ENCODE measurements at places on chromosomes 16 and 17.

DNA sequence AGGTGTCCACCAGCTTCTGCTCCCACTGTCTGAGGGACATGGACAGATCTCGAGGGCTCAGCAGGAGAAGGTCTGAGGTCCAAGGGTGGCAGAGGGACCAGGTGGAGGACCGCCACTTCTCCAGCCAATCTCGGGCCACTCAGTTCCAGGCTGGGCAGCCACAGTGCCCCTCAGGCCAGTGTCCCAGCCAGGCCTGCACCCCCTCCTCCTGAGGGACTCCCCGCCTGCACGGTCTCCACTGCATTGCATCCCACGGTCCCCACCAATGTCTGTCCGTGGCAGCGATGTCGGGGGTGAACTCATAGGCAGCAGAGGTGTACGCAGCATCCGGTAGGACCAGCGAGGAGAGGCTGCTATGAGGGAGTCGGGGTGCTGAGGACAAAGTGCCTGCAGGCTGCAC is 64.2 kb upstream of the DOC2B start:
- no peak for DNase-seq

DNA sequence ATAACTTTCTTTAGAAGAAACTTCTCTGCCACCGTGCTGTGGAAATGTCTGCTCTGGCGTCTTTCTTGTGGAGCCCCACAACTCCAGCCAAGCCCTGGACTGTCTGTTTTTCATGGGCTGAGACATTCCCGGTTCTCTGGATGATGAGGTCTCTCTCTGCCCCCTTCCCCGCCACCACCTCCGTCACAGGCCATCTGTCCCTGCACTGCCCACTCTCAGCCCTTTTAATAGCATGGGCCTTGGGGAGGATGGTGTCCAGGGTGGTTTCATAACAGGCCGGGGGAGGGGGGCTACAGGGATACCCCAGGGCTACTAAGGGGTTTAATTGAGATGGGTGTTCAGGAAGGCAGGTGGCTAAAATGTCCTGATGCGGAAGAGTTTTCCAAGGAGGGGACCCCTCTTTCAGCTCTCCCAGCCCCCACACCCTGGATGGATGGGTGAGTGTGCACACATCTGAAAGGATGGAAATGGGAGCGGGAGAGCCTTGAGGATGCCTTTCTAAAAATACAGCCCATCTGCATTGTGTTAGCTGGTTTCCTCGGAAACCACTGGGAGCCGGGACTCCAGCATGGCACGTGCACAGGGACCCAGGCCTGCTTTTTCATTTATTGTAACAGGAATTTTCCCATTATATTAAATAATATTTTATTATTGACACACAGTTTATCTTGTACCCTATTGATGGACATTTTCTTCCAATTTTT is 14.6 kb upstream of the NDRG4 start:
- no peak for DNase-seq

DNA sequence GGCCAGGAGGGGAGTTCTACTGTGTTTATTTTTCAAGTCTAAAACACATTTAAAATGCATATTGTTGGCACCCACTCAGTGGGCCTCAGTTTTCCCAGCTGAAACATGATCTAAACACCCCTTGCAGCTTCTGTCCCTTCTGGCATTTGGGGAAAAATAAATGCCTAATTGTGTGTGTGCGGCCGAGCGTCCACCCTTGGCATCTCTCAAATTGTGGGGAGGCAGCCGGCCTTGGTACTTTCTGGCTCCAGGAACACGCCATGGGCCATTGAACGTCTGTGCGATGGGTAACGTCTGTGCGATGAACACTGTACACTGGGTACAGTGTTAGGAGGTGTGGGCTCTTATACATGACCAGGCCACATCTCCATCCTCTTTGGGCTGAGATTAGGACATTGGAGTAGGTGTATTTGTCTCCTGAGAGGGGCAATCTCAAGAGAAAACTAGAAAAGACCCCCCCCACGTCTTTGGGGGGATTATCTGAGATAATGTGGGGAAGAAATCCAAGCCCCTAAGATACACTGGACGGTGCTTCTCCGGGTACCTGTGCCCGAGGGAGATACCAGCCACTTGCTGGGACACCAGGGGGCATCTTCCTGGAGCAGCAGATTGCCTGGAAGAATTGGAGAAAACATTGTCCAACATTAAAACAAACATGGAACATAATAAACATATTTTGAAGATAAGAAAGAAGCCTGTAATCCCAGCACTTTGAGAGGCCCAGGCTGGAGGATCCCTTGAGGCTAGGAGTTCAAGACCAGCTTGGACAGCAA is 54.9 kb downstream of the RAB11FIP4 start:
- no peak for DNase-seq

GRCh38 chr16:6160303-6160702 is 1062.7 kb upstream of the EEF2KMT start:
- DNase-seq: peak; percentile 5

DNA sequence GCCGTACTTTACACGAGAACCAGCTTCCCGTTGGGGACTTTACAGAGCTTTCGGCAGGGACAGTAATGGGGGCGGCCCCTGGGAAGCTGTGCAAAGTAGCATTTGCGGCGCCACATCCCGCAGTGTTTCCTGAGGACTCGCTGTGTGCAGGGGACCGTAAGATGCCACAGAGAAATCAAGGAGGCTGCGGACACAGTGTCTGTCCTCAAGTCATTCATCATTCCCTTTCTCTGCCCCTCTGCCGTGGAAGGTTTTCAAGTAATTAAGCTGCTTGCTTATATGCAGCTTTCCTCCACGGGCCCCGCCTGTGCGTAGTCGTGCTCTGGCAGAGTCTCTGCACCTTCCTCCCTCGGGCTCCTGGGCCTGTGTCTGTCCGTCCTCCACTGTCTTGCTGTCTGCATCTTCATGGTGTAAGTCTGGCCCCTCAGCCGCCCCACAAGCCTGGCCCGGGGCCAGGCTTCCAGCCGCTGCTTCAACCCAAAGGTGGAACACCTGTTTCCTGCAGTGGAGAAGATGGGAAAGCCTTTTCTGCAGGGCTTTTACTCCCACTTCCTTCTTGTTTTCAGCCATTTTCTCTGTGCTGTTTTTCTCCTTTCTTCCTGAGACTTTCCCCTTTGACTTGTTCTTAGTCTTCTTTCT is 216.9 kb upstream of the CHMP6 start:
- DNase-seq: no peak

DNA sequence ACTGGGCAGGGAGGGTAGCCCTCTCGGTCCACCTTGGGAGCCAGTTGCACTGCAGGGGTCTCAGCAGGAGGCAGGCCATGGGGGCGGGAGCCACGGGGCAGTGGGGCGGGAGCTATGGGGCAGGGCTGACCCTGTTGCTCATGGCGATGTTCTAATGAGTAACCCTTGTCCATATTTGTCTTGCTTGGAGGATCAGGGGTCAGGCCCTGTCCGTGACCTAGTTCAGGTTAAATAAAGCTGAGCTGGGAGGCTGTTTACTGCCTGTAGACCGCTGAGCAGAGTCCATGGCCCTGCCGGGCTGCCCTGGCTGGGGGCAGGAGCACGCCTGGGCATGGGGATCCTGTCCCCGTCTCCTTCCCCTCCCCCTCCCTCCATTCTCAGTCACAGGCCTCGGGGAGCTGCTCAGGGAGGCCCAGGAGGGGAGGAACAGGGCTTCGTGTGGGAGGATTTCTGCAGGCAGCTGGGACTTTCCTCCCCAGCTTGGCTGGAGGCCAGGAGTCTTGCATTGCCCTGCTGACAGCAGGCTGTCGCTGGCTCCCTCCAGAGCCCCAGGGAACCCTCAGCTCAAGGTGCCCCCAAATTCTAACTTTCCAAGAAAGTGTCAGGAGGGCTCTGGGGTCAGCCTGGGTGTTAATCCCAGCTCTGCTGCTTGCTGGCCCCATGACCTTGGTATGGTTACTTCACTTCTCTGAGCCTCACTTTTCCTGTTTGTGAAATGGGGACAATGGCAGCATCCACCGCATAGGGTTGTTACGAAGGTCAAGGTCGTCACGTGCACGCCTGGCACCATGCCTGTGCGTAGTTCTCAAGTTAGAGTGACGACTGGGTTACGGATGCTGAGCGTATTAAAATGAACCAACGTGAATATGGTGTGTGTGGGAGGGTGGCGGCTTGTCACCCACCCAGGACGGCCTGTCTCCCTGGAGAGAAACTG is 6.1 kb upstream of the SERPINF2 start:
- peak; percentile 42 for DNase-seq

- DNase-seq: no peak
These were observed 2.0 kb downstream of the TK1 start for GRCh38 chr17:78184868-78185267.

- DNase-seq: peak; percentile 87
These were observed at the start of gene NDUFAB1 for GRCh38 chr16:23595951-23596720. Gene NDUFAB1 (minus strand): TSS chr16:23596316. CDS start chr16:23596290, 26 bp downstream.

GRCh38 chr16:89531821-89532526 is 23.8 kb downstream of the SPG7 start:
- DNase-seq: no peak

- peak; percentile 41 for DNase-seq
These were observed 26.5 kb downstream of the SREBF1 start for GRCh38 chr17:17810084-17810894.

- no peak for DNase-seq
These were observed 30.6 kb upstream of the CLEC3A start for GRCh38 chr16:77991701-77992100.

DNA sequence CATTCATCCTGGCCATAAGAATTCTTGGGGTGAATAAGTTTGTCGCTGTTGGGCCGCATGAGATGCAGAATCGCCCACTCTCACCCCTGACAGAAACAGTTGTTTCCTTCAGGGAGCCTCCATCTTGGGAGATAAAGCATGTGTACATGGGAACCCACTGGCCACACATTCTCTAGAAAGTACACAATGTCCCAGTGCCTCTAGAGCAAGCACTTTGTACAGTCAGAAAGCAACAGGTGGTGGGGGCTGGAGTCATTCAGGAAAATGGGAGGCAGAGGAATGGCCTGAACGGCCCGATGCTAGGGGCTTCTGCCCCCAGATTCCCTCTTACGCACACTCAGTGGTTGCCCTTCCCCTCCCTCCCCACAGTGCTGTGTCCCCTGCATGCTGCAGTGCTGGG is 16.1 kb downstream of the ACE start:
- no peak for DNase-seq

- DNase-seq: no peak
These were observed 36.6 kb downstream of the GINS3 start for GRCh38 chr16:58428621-58429542.

DNA sequence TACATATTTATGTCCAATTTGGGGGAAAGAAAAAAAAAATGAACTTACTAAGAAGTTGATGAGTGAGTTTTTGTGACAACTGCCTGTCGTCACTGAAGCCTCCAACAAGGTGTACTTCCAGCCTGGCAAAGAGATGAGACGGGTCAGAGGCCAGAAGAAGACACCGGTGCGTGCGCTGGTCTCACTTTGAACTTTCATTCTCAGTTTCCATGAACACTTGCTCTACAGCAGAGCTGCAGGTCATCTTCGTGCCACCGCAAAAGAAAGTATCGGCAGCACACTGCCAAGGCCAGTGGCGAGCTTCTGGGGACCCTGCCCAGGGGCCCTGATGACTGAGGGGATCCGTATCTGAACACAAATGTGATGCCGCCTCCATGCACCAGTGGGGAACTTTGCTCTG is 11.6 kb downstream of the NTAN1 start:
- no peak for DNase-seq

- DNase-seq: peak; percentile 37
These were observed 224.2 kb upstream of the IRX3 start for GRCh38 chr16:54510685-54511221.

DNA sequence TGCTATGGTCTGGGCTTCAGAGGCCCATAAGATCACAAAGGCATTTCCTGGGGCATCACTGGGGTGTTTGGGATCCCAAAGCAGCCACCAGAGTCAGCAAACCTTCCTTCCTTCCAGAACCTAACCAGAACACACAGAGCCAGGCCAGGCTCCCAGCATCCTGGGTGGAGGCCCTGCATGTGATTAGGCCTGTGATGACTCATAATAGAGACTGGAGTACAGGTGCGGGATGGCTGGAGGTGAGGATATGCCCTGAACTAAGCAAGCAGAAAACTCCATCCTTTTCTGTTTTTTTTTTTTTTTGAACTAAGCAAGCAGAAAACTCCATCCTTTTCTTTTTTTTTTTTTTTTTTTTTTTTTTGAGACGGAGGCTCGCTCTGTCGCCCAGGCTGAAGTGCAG is 17.7 kb upstream of the GFOD2 start:
- no peak for DNase-seq

DNA sequence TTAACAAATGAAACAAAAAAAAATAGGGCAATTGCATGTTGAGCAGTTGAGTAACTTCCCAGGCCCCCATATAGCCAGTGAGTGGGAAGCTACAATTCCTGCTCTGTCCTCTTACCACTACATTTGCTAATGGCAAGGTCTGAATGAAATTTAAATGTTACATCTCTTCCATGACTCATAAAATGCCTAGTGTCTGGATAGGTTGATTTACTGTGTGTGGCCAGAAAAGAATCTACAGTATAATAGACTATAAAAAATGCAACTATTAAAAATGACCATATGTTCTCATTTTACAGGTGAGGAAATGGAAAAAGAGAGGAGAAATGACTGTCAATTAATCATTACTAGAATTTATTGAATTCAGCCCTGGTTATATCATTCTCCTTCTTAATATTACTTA is 1199.3 kb downstream of the CDH11 start:
- DNase-seq: peak; percentile 23

GRCh38 chr17:42187833-42188232 is 2.6 kb upstream of the HCRT start:
- no peak for DNase-seq

- no peak for DNase-seq
These were observed 64.1 kb downstream of the ZFHX3 start for GRCh38 chr16:72983728-72984350.

- DNase-seq: no peak
These were observed 3.6 kb downstream of the CORO1A start for GRCh38 chr16:30186782-30187555.

DNA sequence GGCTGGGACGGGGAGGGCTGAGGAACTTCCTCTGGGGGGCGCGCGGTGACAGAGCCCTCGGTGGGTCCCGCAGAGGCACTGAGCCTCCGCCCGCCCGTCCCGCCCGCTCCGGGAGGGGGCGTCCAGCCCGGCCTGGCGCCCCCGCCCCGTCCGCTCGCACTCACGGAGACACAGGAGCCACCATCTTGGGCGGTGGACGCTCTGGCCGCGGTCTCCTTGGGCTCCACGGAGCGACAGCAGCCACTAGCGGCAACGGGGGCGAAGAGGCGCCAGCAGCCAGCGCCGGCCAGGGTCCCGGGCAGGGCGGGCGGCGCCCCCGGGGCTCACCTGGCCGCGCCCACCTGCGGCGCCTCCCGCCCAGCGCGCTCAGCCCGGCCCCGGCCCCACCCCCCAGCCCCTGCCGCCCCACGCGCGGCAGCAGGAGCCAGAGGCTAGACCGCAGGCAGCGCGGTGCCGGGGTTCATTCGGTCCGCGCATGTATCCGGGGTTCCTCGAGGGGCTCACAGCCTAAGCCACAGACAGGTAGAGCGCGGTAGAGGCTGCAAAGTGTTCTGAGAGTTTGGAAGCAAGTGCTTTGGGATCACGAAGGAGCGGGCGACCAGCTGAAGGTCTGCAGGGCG is at the start of gene C17orf113:
C17orf113 (minus strand) TSS at position 209 of the 620 bp plus-strand sequence. CDS start 7,225 bp downstream, outside the sequence.
- no peak for DNase-seq

DNA sequence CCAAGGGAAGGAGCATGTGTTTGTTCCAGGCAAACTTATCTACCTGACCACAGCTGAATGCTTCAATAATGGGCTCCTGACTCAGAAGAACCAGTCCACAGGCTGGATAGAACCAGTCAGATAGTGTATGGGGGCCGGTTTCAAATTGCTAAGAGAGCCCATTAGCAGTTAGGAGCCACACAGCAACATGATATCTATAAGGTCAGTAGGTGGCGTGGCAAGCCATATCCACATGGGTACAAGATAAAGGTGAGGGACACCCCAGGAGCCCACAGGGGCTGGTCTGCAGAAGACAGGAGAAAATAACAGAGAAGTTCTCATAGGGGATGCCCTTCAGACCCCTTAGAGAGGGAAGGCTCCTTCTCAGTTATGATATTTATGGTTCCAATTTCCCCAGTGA is 31.6 kb upstream of the CDRT15 start:
- DNase-seq: no peak
